ENCODE measurements at places on chromosomes 3 and 15.

DNA sequence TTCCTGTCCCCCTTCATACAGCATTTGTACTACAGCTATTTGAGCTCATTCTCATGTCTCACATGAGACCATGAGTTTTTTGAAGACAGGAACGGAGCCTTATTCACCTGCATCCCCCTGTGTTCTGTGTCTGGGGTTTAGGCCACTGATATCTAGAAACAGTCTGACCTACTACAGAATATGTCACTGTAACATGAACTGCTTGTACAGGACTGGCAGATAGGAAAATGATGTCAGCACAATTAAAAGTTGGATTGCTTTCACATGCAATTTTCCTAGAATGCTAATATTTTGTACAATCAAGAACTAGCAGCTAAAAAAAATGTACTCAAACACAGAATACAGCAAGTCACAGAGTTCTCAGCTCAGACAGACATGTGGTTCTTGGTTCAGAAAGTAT lies 90.8 kb upstream of the FGF12 start:
- no peak for DNase-seq

DNA sequence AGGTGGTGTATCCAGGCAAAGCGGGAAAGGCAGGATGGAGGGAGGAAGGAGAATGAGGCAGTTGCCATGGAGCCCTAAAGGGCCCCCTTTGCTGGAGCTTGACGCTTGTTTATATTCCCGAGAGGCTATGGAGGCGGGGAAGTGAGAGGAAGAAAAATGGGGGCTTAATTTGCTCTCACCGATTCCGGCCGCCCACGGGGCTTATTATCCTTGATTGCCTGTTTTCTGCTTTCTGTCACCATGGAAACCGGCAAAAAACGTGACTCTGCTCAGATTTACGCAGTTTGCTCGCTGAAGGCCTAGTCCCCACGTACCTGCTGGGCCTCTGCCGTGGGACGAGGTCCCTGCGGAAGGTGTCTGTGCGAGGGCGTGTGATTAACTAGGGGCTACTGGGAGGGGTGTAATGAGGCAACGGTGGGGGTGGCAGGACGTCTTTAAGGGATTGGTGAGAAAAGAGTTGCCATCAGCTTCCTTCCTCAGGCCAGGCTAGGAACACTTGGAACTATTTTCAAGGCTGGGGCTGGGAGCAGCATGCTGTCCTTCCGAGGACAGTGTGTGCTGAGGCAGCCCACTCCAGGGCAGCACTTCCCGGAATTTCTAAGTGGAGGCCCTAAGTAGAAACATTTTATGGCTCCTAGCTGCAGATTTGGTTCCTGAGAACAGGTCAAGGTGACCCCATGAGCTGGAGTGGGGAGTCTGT lies 110.8 kb upstream of the NDN start:
- no peak for DNase-seq

- no peak for DNase-seq
Observed at GRCh38 chr3:48320996-48321395, 12.5 kb downstream of the SPINK8 start.

GRCh38 chr3:155270063-155270462 lies 23.4 kb downstream of the STRIT1 start:
- no peak for DNase-seq

DNA sequence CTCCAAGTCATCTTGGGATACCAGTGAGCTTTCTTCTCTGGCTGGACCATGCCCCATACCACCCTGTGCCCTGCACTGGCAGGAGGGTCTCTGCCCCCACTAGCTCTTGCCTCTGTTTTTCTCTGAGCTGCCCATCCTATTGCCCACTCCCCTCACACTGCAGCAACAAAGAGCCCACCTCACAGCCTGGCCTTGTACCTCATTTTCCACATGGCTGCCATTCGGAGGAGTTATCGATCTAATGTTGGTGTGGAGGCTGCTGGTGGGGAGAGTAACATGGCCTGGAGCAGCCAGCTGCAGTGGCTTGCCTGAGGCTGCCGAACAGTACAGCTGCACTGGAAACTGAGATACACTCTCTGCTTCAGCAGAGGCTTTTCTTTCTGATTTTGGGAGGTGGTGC lies 65.7 kb upstream of the AGBL1 start:
- no peak for DNase-seq

DNA sequence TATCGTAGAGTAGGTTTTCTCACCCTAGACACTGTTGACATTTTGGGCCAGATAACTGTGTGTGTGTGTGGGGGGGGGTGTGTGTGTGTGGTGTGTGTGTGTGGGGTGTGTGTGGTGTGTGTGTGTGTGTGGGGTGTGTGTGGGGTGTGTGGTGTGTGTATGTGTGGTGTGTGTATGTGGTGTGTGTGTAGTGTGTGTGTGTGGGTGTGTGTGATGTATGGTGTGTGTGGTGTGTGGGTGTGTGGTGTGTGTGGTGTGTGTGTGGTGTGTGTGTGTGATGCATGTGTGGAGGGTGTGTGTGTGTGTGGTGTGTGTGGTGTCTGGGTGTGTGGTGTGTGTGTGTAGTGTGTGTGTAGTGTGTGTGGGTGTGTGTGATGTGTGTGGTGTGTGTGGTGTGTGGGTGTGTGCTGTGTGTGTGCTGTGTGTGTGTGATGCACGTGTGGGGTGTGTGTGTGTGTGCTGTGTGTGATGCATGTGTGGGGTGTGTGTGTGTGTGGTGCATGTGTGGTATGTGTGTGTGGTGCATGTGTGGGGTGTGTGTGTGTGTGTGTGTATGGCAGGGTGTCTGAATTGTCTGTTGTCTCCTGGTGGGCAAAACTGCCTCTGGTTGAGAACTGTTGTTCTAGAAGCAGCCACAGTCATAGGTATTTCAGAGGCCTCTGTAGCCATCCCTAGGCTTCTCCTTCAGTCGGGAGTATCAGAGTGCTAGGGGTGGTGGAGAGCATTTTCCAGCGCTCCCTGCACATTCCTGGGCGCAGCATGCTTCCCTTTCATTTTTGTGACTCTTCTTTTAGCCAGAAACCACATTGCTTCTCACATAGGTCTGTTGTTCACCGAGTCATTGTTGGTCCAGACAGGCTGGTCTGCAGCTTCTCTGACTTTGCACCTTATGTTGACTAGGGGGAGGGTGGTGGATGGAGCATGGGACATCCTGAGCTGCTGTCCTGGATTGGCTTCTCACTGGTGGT lies 84.4 kb downstream of the THSD4 start:
- DNase-seq: no peak

DNA sequence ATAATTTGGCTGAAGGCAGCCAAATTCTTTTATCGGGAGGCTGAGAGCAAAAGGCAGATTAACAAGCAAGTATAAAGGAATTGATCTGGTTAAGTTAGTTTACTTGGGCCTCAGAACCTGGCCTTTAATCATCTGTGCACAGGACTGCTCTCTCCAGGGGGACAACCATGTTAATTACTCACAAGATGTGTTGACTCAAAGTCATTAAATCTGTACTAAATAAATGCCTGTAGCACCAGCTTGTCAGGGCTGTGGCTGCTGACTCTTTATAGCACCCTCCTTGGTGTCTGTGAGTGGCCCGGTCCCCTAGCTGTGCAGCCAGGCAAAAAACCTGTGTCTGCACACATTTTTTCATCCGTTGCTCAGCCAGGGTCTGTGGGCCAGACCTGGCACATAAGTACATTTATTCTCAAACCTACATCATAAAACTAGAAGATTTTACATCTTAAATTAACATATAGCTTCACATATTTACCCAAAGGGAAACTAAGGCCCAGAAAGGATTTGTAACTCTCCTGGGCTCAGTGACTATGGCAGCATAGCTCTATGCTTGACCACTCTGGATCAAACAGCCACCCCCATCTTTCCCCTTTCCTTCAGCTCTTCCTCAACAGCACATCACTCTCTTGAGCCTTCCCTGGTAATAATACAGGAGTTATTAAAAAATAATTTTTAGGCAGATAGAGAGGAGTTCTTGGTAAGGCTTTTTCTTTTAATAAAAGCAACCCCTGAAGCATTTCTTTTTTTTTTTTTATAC lies 51.4 kb downstream of the NCEH1 start:
- no peak for DNase-seq

DNA sequence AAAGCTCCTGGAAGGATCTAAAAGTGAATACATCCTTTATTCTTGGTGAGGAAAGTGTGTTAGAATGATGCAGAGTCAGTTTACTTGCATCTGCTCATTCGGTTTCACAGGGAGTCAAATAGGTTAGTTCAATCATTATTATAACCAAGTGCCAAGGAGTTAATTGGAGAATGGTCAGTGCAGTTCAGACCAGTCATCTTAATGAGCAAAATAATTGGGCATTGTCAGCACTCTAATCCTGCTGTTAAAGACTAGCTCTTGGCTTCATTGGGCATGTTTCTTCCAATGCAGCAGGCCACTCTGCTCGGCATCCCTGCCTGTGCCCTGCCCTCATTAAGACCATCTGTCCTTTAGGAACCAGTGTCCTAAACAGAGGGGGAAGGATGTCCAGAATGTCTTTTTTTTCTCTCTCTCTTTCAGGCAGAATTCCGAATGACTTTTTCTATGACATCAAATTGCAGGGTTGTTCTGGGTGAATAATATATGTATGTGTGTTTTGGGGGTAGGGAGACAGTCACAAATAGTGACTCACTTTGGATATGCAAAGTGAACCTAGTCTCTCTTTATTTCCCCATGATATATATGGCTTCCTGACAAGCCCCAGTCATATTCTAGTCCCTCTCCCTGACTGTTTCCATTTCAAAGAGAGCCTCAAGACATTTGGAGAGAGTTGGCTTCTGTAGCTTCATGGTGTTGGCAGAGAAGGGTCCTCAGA lies 205.4 kb upstream of the TRIM42 start:
- DNase-seq: no peak

GRCh38 chr3:171972871-171973348 lies 66.5 kb upstream of the FNDC3B start:
- DNase-seq: no peak

DNA sequence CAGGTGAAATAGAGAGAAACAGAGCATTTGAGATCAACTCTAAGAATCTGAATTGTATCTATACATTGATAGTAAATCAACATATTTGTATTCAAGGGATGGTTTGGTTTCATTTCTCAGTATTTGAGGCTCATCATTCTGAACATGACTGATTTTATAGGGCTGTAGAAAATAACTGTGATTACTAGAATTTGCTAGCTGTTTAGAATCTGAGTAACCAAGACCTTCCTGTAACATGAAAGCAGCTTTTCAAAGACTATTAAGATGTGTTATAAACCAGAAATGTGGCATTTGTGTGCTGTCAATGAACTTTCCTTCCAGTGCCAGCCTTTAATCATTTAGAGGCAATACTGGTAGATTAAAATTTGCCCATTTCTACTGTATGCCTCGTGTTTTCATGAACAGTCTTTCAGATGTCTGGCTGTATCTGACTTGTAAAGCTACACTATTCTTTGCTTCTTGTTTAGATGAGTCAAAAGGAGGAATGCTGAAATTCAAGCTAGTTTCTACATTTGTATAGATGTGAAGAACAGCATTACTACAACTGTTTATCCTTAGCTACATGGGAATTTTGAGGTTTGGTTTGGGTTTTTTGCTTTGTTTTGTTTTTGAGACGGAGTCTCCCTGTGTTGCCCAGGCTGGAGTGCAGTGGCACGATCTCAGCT lies 137.3 kb upstream of the BHLHE40 start:
- no peak for DNase-seq

- no peak for DNase-seq
Observed at GRCh38 chr15:67854358-67854757, 14.5 kb upstream of the RNU6-1 start.

DNA sequence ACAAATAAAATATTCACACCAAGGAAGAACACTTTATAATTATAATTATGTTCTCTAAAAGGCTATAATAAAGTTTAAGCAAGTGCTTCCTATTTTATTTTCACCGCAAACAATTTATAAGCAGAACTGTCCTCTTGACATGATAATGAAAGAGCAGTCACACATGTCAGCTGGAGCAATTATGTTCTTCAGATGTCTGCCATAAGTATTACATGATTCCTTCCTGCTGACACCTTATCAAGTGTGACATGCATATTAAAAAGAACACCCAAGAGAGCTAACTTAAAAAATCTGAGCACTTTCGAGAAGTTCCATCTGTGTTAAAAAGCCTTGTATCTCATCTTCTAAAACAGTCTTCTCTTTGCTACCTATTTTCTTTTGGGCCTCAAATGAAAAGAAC lies 249.5 kb downstream of the SQOR start:
- no peak for DNase-seq

- DNase-seq: no peak
Observed at GRCh38 chr3:171943262-171944117, 95.9 kb upstream of the FNDC3B start.

DNA sequence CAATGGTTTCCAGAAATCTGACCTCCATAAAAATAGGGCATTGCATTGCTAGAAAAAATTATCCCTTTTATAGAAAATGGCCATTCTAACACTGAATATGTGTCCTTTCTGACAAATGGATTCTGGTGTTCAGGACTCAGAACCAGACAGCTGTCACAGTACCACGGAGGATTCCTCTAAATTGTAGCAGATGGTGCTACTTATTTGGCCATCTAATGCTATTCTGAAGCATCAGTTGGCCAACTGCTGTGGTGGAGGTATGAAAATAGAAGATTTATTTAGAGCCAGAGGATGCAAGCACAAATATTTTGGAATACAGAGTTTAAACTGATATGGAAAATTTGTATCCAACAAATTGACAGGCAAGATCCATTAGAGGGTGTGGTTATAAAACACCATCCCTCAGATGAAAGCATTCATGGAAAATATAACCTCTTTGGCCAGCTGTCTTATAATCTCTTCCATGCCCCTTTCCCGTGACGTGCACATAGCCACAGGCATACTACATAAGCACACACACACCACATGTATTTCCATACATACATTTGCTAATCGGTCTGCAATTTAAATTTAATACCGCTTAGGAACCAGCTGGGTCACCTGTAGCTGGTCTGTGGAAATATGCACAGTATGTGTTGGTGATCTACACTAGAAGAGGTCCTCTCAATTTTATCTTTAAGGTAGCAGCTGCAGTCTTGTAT lies 302.7 kb upstream of the KCNMB2 start:
- DNase-seq: peak; percentile 26

- DNase-seq: no peak
Observed at GRCh38 chr3:58044691-58045483, 36.7 kb downstream of the FLNB start.

GRCh38 chr3:80215191-80215590 lies 447.4 kb upstream of the ROBO1 start:
- no peak for DNase-seq
